ENCODE measurements at places on chromosomes 7 and 10.

DNA sequence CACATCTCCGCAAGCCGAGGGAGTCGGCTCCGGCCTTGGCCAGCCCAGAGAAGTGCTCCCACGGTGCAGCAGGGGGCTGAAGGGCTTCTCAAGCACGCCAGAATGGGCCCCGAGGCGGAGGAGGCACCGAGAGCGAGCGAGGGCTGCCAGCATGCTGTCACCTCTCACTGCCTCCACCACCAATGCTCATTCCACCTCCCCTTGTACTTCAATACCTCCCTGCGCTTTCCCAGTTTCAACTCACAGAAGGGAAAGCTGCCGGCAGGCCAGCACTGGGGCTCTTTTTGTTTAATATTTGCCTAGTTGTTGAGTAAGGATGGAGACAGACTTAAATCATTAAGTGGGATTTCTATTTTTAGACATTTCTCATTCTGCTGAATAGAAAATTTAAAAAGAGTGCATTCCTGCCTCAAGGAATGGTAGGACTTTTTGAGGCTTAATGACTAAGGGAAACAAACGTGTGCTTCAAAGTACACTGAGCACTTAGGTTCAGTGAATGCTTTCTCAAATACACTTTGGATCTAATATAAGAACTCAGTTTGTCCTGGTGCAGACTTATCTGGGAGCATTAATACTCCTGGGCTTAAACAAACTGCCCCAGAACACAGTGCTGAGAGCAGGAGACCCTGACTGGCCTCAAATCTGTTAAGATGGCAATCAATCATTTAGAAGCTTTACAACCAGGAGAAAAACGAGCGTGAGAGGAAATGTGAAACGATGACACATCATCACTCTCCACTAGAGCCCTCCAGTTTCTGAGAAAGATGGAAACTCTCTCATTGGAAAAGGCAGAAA, 131.2 kb downstream of the RALA start:
- no peak for DNase-seq

GRCh38 chr10:4981722-4982471, 18.7 kb downstream of the AKR1C1 start:
- no peak for DNase-seq

- DNase-seq, result no peak
Observed at GRCh38 chr7:51314726-51315125, 1.9 kb downstream of the COBL start.

- no peak for DNase-seq
Observed at GRCh38 chr7:151850491-151851124, 26.3 kb downstream of the PRKAG2 start.

DNA sequence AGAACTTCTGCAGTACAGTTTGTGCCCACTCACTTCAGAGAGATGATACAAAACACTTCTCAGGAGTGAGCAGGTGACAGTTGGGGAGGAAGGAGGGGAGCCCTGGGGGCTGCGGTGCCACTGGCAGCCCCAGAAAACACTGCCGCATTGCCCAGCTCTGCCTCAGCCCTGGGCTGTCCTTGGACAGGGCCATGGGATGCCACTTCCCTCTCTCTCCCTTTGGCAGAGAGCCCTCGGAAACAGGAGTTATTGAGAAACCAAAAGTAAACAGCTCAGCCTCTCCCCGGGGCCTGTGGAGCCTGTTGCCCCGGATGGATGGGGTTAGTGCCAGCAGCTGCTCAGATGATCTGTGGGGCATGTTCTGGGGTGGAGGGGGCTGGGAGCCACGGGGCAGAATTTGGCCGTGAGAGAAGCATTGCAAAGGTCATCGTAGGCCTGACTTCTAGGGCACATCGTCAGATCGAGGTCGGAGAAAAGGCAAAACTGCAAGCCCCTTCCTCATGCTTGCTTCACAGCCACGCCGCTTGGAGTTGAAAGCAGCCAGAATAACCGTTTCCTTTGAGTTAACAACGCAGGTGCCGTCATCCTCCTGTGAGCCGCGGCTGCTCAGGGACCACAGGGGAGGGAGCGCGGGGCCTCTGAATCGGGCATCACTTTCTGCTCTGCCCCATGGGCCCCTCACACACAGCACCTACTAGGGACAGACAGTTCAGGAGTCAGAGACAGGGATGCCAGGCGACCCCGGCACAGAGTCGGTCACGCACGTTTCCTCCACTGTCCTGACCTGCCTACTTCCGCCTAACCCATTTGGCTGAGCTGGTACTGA, 256.4 kb downstream of the CAMK1D start:
- DNase-seq, result peak; percentile 23

DNA sequence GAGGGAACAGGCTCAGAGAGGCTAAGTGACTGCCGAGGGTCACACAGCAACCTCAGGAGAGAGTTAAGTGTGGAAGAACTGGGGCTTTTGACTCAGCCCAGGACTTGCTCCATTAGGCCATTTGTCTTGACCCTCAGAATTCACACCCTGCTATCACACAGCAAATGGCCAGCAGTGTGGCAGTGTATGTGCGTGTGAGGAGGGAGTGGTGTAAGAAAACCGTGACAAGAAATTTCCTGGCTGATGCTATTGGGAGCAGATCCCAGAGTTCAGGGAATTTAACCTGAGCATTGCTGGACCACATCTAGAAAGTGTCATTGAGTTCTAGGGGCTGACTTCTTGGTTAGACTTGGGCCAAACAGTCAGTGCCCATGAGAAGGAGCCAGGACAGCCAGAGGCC, 18.4 kb downstream of the VWA2 start:
- DNase-seq, result no peak

Data from activated T-cell treated with anti-CD3 and anti-CD28 coated beads for 48 hours (primary cell).